ENCODE measurements at places on chromosomes 5 and 9.

DNA sequence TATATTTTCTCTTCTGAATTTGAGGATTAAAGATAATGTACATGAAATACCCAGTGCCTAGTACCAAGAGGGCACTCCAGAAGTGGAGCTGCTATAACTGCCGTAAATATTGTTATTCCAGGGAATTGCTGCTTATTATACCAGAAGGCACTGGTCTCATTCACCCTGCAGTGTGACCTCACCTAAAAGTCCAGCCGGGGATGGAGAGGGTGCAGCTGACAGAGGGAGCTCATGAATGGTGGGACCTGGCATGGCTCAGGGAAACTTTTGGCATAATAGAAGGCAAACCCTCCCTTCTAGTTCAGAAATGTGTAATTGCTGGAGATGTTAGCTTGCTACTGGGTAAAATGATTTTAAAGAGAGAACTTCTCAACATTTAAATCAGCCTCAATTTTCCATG, 108.5 kb downstream of the MVB12B start:
- DNase-seq, result no peak

GRCh38 chr5:95075111-95075510, 209.8 kb downstream of the MCTP1 start:
- no peak for DNase-seq

- DNase-seq, result no peak
These were observed 314.3 kb downstream of the PDE4D start for GRCh38 chr5:59579101-59579823.

- no peak for DNase-seq
These were observed 49.4 kb downstream of the FNIP1 start for GRCh38 chr5:131747180-131748105.

- no peak for DNase-seq
These were observed 6.2 kb upstream of the CKMT2 start for GRCh38 chr5:81226949-81227348.

DNA sequence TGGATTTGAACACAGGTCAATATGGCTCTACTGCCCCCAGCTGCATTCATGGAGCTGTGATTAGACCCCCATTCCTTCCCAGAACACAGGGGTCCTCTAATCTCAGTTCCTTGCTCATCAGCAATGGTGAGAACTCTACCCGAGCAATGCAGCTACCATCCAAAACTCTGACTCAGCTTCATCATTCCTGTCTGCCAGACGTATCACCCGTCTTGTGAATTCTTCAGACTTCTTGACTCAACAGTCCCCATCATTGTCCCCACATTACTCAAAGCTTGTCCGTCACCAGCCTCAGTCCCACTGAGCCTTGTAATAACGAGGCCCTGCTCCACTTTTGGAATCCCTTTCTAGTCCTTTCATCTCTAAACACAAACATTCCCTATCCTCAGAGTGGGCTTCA, 36.3 kb upstream of the STX17 start:
- no peak for DNase-seq

DNA sequence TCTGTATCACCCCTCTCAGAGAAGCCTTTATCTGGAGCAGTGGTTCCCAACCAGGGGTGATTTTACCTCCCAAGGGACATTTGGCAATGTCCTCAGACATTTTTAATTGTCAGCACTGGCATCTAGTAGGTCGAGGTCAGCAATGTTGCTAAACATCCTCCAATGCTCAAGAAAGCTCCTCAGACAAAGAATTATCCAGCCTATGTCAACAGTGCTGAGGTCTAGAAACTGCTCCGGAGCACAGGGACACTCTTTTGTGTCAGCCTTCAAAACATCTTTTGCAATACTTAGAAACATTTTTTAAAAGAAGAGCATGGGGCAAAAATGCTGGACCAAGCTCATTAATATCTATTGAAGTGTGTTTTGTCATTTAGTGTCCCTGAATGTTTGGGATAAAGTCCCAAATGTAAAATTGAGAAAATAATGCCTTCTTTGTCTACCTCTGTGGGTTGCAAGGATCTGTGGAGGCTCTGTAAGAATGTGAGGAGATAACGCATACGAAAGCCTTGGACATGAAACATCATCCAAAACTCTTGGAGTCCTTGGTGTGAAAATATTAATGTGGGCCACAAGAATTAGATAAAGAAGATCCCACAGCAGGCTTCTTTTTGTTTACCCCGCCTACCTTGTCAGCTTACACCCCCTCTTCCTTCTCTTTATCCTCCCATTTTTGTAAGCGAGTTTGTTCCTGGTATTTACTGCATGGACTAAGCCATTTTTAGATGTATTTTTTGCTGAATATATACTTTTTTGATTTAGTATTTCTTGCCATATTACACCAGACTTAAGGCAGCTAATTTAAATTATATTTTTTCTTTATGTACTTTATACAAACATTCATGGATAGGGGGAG, 193.5 kb downstream of the CD180 start:
- no peak for DNase-seq

DNA sequence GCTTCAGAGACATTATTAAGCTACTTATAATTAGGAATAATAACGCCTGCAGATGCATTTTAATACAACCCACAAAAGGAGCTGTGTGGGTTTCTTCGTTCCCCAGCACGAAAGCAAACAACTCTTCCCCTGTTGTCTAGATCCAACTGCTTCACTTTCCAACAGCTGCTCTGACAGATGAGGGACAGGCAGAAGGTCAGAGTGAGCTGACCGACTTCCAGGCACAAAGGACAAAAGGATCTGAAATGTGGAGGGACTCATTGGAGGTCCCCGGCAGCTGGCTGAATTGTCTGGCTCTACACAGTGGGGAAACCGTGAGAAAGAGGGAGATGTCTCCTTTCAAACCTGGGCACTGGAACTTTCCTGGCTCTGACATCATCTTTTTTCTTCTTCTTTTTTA, 79.1 kb upstream of the ALDH1B1 start:
- no peak for DNase-seq

- no peak for DNase-seq
These were observed 171.7 kb downstream of the PIK3R1 start for GRCh38 chr5:68387074-68387796.

- no peak for DNase-seq
These were observed 104.9 kb downstream of the MARCHF3 start for GRCh38 chr5:126925482-126925881.

DNA sequence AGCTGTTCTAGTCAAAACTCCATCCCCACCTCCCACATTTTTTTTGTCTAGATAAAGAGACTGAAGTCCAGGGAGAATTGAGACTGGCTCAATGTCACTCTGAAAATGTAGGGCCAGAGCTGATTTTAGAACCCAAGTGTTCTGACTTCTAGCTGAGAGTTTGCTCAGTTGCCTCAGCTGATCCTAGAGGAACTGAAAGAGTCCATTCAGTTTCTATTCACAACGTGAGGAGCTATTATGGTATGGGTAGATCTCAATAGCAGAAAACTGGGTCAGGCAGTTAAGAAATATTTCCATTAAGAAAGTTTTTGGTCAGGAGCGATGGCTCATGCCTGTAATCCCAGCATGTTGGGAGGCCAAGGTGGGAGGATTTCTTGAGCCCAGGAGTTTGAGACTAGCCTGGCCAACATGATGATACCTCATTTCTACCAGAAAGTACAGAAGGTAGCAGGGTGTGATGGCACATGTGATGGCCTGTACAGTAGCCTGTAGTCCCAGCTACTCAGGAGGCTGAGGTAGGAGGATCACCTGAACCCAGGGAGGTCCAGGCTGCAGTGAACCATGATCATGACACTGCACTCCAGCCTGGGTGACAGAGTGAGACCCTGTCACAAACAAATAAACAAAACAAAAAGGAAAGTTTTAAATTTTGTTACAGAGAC, 61.7 kb downstream of the GLRA1 start:
- DNase-seq, result no peak

GRCh38 chr9:75085640-75086039, 2.3 kb downstream of the NMRK1 start:
- DNase-seq, result no peak

DNA sequence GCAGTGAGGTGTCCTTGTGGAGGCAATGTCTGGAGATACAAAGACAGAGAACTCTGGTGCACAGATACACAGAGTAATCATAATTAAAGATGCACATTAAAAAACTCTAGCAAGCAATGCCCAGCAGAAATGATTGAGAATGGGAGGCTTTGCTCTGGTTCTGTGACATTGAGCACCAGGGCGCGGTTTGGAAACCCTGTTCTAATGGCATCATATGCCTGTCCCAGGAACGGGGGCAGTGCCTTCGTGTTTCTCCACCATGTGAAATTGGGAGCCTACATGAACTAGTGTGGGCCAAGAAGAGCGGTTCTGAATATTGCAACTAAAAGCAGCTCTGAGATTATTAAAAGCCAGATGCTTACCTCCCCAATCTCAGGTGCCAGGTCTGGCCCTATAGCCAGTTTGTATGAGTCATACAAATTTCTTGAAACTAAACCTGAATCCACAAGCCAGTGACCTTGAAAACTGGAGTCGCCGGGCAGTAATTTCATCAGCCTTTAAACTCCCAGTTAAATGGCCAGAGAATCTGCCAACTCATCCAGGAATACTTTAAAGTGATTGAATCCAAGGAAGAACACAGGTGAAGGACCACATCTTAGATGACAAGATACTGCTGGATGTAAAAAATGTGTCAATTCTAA, 22.2 kb upstream of the CTSL start:
- DNase-seq, result no peak
